ENCODE measurements at places on chromosomes 3 and 15.

DNA sequence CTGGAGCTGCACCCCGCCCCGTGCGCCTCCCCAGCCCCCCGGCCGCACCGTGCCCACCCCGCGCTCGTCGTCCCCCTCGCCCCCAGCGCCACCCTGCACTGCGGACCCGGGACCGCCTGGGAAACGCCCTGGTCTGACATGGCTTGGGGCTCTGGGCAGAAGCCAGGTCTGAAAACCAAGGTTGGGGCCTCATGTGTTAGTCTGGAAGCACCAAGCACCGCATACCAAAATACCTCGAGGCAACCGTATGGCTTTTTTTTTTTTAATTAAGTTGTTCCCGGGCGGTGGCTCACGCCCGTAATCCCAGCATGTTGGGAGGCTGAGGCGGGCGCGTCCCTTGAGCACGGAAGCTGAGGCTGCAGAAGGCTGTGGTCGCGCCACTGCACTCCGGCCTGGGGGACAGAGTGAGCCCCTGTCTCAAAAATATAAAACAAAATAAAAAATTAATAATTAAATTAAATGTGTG is 91.5 kb upstream of the CHD2 start:
- peak; percentile 45 for DNase-seq

DNA sequence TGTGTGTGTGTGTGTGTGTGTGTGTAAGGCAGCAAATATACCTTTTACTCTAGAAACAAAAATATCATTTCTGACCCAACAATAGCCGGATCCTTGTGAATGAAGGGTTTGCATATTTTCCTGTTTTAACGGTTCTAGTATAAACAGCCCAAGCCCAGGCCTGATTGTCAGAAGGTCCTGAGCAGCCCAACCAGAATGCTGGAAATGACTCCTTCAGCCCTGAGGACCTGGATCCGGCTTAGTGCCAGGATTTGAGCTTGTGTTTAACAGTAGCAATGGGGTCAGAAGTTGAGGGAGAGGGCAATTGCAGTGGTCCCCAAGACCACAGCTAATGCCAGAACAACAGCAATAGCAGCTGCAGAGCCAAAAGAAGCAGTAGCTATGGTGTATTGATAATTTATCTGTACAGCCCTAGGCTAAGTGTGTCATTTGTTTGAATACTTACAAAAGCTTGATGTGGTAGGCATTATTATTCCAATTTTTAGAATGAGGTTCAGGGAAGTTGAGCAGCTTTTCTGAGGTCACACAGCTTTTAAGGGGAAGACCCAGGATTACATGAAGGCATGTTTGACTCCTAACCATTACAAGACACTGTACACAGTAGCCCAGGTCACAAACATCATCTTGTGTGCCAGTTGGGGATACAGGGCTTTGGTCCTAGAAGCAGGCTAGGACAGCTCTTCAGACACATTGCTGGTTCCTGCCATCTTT is 12.8 kb downstream of the FOXL2 start:
- DNase-seq, result no peak

DNA sequence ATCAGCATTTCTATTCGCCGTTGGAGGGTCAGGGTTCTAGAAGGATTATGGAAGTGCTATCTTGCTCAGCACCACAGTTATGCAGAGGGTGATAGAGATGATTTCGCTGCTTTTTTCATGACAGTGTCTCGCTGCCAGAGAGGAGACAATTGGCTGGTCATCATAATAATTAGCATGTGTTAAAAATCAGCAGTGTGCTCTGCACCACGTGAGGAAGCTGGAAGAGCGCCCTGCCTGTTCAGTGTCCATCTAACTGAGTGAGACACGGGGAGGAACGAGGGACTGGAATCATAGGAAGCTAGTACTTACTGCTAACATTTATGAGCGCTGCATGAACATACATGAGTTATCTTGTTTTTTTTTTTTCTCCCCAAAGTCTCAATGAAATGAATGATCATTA is 116.2 kb upstream of the PLAAT1 start:
- DNase-seq, result no peak

DNA sequence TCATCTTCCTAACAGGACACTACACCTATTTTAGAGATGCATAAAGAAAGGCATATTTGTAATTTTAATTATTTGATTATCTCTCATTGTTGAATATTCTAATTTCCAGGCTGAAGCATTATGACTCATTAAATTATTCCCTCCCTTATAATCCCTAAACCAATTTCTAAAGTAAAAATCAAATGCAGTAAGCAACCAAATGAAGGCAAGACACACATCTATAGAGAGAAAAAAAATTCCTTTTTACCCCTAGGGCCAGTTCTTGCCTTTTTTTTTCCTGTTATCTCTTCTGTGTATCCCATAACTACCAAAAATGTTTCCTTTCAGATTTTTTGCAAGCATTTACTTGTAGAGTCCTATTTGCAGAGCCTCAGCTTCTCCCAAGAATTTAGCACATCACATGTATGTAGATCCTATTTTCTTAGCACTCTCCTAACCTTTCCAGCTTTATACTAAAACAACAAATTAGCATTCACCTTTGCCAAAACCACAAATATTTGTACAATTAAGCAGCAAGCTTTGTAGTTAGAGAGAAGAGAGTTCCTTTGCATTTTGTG is 177.9 kb downstream of the SATB1 start:
- no peak for DNase-seq

DNA sequence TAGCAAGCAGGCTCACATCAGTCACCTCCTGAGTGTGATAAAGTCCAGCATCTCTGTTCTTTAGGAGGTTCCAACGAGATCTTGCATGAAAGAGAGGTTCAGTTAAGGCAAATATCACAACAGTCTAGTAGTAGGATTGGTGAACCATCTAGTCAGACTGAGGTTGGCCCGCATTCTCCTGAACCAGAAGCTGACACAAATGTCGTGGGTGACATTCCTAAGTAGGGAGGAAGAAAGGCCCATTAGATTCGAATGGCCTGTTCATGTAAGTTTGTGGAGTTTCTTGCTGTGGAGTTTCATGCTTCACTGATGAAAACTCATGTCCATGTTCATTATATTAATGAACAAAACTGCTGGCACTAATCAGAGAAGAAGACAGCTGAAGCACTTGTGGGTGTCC is 66.7 kb upstream of the XCR1 start:
- no peak for DNase-seq

GRCh38 chr3:153372326-153372725 is 210.3 kb downstream of the RAP2B start:
- peak; percentile 9 for DNase-seq

- DNase-seq, result no peak
These were observed 1.8 kb upstream of the CEP97 start for GRCh38 chr3:101722394-101723173.

DNA sequence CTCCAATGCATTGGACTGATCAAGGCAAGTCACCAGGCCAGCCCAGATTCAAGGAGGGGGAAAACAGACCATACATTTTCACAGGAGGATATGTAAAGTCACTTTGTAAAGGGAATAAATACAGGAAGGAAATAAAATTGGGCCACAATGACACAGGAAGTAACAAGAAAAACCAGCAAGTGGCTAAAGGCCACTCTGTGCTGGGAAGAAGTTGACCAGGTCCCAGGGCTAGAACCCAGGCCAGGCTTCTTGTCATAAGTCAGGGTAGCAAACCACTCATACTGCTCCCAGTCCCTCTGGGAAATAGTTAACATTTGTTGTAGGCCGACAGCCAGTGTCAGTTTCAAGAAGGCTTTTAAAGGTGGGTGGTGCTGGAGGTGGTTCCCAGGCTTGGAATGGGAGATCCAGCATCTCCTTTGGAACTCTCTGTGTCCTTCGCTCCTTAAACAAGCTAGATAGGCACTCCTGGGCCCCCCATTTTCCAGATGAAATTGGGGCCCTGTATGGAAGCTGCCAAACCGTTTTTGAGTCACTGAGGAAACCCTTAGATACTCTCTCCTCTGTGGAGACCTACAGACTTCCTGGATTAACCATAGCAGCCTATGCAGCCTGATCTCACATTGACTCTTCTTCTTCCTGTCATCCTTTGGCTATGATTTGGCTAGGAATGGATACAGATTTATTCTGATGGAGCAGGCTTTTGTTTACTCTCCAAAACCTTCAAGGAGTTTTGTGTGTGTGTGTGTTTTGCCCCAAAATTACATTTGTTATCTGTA is 14.7 kb upstream of the EDC3 start:
- no peak for DNase-seq

DNA sequence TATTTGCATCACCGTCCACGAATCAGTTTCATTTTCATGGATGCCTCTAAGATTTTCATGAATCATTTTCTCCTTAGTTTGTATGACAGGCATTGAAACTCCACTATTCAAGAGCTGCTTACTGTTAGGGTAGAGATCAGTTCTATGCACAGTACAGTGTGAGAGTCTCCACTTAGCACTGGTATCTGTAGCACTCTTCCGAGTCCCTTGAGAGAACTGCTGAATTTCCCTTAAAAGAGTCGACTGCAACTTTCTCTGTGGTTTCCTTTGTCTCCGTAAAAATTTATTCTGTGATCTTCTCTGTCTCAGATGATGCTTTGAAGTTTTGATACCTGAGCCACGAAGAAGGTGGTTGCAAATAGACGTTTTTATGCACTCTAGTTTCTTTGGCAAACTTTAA is 14.8 kb downstream of the GTPBP8 start:
- DNase-seq, result no peak

DNA sequence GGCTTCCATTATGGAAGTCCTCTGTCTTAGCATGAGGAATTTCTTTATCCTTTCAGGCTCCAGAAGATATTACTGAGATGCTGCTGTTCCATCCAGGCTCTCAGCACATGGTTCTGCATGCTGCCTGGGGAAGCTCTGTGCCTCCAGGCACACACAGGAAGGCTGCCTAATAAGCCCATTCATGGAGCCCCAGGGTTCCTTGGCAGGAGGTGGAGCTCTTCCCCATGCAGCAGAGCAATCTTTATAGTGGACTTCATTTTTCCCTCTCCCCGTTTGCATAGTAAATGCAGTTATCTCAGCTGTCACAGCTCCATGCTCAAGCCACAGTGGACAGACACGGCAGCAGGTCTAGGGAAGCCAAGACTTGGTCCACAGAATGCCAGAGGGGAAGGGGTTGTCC is 57.6 kb downstream of the BOC start:
- DNase-seq, result no peak

- no peak for DNase-seq
These were observed 29.8 kb downstream of the CCR3 start for GRCh38 chr3:46272028-46272451.

DNA sequence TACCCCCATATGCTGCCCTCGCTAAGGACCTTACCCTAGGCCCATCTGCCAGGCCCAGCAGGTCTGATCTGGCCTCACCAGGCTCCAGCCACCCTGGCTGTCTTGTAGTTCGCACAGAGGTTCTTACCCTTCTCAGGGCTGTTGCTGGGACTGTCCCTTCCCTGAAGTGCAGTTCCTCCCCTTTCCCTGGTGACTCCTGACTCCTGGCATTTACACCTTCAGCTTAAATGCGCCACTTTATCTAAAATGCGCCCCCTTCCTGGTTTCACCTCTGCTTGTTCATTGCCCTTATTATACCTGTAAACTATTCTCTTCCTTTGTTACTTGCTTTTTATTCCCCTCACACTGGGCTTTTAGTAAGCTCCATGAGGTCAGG is 835 bp upstream of the TTLL3 start:
- no peak for DNase-seq

DNA sequence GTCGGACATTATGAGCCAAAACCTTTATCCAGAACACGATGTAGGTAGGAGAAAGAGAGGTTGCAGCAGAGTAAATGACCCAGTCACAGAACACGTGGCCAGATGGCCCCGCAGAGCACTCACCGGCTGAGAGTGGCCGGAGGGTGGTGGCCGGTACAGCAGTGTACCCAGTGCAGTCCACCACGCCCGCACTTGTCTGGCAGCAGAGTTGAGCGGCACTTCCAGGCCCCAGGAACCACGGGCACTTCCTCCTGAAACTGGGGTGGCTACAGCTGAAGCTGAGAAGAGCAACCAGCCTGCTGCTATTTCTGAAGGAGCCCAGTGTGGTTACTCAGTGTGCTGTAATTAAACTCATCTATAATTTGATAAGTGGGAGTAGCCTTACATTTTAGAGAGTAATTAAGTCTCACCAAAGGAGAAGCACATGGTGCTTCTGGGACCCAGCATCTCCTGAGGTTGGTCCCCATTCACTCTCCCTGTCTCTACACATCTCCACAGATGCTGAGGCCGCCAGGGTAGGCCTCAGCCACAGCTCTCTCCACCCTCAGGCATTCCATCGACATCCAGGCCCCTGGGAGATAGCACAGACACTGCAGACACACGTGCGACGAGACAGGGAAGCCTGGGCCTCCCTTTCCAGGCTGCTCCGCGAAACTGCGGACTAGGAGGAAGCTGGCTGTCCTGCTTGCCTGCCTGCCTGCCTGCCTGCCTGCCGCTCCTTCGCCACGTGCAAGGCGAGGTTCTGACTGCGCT is 49.8 kb downstream of the BDH1 start:
- DNase-seq, result no peak

GRCh38 chr3:185825639-185826481 is 1.0 kb upstream of the IGF2BP2 start:
- no peak for DNase-seq

GRCh38 chr3:32553973-32554372 is 16.7 kb downstream of the DYNC1LI1 start:
- no peak for DNase-seq

DNA sequence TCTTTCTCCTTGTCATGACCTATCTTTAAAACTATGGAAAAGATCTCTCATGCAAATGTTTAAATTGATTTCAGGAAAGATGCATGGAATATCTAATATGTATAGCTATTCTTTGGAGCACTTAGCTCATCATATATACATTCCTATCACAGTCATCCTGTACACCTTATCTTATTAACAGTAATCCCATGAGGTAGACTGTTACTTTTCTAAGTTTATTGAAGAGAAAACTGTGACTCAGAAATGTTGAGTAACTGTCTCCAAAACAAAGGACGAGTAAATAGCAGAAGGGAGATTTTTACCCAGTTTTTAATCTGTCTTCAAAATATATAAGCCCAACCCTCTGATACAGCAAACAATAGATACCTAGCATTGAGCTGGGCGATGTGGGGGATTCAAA is 308.3 kb downstream of the GAP43 start:
- no peak for DNase-seq

DNA sequence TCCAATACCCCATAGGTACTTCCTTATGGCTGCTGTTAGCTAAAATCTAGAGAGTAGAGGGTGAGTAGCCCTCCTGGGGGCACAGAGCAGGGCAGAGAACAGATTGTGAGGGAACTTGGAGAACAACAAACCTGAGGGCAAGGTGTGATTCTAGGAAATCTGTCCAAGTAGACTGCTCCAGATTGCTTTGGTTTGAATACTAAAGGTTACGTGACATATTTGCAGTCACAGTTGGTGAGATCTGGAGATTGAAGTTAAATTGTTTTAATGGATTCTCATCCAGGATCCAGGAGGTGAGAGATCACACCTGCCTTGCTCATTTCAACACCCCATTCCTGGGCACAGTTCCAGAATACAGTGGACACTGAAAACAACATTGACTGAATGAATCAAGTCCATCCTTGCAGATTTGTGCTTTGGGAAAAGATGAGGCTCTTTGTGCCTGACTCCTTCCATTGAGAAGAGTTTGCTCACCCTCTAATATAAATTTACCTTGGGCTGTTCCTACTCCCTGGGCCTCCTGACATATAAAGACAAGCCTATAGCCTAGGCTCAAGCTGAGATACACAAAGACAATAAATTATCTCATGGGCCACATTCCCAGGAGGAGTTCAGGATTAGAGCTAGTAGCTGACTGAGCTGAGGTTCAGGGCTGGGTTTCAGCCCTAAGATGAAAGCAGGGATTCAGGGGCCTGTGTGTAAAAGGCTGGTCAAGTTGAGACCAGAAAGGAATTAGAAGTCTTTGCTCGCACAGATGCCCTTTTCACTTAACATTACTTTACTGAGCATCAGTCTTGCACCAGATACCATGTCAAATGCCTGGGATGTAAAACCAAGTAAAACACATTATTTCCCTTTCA is 400.9 kb upstream of the MCTP2 start:
- no peak for DNase-seq

- DNase-seq, result no peak
These were observed 10.4 kb downstream of the COPG1 start for GRCh38 chr3:129259612-129260477.
